Bladder microvascular endothelial cell (primary cell): ENCODE measurements at places on chromosomes 6 and 20. TPM values are rescaled to one million over a fixed set of nuclear protein-coding genes. Genes with fewer than 3 reads are reported as not detected.

Gene MOXD1
- 0.13 and 0.16 TPM in 2 replicates for total RNA-seq

Gene CDS2
- total RNA-seq = 37.1 and 78.1 TPM in 2 replicates

Gene FAM83D
- 22.5 and 25.2 TPM in 2 replicates for total RNA-seq

Gene HIVEP1
- total RNA-seq = 10.4 and 31.6 TPM in 2 replicates

Gene PRICKLE4
- total RNA-seq = 2.3 and 6.2 TPM in 2 replicates

Gene FABP7
- not detected in 2 replicates for total RNA-seq

Gene SMIM28
- total RNA-seq = not detected in 2 replicates

Gene SPATA25
- 0.49 and 0.50 TPM in 2 replicates for total RNA-seq

Gene EDN3
- total RNA-seq = not detected in 2 replicates

Gene HEY2
- under 0.01 TPM in 1 of 2 replicates, not detected in the other for total RNA-seq

Gene ELOVL2
- total RNA-seq = not detected in 2 replicates

Gene ZBTB46
- total RNA-seq = 28.7 and 46.9 TPM in 2 replicates

Gene TPD52L1
- total RNA-seq = 3.8 and 5.3 TPM in 2 replicates

Gene OR2B6
- not detected in 2 replicates for total RNA-seq

Gene HLA-DOA
- 0.16 TPM in 1 of 2 replicates, not detected in the other for total RNA-seq

Gene BTNL2
- not detected in 2 replicates for total RNA-seq

Gene RPS6KA2
- total RNA-seq = 85.3 and 381 TPM in 2 replicates

Gene OXT
- total RNA-seq = not detected in 2 replicates

Gene TGM3
- total RNA-seq = not detected in 2 replicates

Gene JPH2
- 0.16 and 0.63 TPM in 2 replicates for total RNA-seq

Gene MEI4
- total RNA-seq = under 0.01 TPM in 1 of 2 replicates, not detected in the other

Gene NKX2-2
- not detected in 2 replicates for total RNA-seq

Gene PHACTR3
- 0.16 and 6.0 TPM in 2 replicates for total RNA-seq

Gene ISM1
- under 0.01 and 0.06 TPM in 2 replicates for total RNA-seq

Gene ZNF184
- 4.9 and 7.2 TPM in 2 replicates for total RNA-seq

Gene CTCFL
- not detected in 2 replicates for total RNA-seq

Gene WFDC5
- not detected in 2 replicates for total RNA-seq

Gene HNF4A
- total RNA-seq = under 0.01 TPM in 1 of 2 replicates, not detected in the other

Gene C2
- total RNA-seq = not detected in 2 replicates

Gene ID4
- total RNA-seq = 0.19 and 0.65 TPM in 2 replicates

Gene HRH3
- not detected in 2 replicates for total RNA-seq

Gene DEFB132
- total RNA-seq = not detected in 2 replicates

Gene MLN
- not detected in 2 replicates for total RNA-seq

Gene BMP6
- 101 and 330 TPM in 2 replicates for total RNA-seq
